T-helper 1 cell (primary cell): ENCODE measurements at places on chromosomes 11 and 22.

- DNase-seq = no peak
Measured at GRCh38 chr22:35914665-35915476, 113.8 kb downstream of the RBFOX2 start.

GRCh38 chr11:126939552-126939951, 61.0 kb downstream of the KIRREL3 start:
- DNase-seq = no peak

GRCh38 chr11:104763930-104764709, 134.1 kb downstream of the CASP12 start:
- no peak for DNase-seq

- DNase-seq = peak; percentile 69
Measured at GRCh38 chr11:124673333-124674167, at the start of the genes SIAE and SPA17. Gene SIAE, minus strand, starts transcription at chr11:124673739. Its CDS starts 31 bp downstream, at chr11:124673708. Gene SPA17, plus strand, starts transcription at chr11:124673904. Its CDS starts 1,361 bp downstream, at chr11:124675265.

DNA sequence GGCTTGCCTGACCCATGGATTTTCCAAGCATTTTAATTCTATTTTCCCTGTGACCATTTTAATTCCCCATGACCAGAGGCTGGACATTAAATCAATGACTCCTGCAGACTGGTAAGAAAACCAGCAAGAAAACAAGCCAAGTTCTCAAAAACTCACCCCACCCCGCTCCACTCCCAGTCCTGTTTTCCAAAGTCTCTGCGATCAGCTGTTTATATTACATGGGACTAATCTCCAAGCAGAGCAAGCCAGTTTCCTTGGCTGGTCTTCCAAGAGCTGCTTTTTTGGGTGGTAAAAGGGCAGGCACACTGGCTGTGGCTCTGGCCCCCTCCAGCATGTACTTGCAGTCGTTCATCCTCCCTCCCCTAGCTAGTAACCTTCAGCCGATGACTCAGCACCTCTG, 97.9 kb downstream of the RRAS2 start:
- no peak for DNase-seq

DNA sequence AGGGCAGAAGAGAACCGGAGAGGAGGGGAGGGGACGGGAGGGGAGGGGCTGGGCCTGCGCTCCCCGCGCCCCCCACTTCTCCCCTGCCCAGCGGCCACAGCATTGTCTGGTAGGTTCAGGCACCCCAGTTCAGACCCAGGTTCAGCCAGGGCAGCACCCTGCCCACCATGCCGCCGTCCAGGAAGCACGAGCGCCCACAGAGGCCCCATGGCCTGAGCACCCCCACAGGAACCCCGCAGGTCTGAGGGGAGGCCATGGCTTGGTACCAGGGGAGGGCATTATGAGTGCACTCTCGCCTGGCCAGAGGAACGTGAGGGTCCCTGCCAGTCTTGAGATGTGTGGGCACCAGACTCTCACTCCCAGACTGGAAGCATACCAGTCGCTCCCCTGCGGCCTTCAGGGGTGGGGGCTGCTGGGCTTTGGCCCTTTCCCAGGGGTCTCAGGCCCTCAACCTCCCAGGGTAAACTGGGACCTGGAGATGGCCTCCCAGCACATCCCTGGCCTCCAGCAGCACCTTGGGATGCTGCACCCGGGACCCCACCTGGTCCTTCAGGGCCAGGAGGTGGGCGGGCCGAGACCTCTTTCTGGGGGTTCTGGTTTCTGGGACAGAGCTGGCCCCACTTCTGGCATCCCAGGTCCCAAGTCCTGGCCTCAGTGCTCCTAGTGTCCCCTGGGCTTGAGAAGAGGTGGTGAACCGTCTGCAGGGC, 597 bp upstream of the PLXNB2 start:
- DNase-seq = no peak

- no peak for DNase-seq
Measured at GRCh38 chr11:126359431-126360048, 4.1 kb downstream of the ST3GAL4 start.

DNA sequence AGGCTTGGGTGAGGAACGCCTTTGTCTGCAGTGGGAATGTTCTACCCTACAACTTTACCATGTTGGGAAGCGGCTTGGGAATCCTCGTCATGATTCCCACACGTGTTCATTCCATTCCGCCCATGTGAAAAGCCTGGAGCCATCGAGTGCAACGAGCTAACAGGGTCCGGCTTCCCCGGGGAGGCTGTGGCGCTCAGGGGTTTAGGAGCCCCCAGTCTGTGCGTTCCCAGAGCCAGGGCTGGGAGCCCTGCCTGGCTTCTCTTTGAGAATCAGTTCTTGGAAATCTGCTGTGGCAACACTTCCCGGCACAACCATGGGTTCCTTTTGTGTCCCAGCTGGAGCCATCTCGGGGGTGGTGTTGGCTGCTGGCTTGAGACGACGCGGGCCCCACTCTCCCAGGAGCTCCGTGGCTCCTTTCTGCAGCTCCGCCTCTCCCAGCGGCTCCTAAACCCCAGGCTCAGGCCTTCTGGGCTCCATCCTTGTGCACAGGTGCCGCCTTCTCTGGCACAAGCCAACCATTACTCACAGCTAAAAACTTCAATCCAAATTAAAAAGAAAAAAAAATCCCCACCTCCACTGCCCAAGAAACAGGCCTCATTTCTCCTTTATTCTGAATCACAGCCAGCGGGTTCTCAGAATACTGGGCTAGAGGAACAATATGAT, 18.7 kb upstream of the PPFIA1 start:
- no peak for DNase-seq

GRCh38 chr11:70068950-70069349, 9.2 kb upstream of the ANO1 start:
- no peak for DNase-seq

- no peak for DNase-seq
Measured at GRCh38 chr11:95521133-95521542, 268.4 kb downstream of the FAM76B start.

- DNase-seq = no peak
Measured at GRCh38 chr11:44977493-44977984, 26.9 kb upstream of the TP53I11 start.

GRCh38 chr11:2651826-2652271, 47.9 kb downstream of the KCNQ1OT1 start:
- no peak for DNase-seq

DNA sequence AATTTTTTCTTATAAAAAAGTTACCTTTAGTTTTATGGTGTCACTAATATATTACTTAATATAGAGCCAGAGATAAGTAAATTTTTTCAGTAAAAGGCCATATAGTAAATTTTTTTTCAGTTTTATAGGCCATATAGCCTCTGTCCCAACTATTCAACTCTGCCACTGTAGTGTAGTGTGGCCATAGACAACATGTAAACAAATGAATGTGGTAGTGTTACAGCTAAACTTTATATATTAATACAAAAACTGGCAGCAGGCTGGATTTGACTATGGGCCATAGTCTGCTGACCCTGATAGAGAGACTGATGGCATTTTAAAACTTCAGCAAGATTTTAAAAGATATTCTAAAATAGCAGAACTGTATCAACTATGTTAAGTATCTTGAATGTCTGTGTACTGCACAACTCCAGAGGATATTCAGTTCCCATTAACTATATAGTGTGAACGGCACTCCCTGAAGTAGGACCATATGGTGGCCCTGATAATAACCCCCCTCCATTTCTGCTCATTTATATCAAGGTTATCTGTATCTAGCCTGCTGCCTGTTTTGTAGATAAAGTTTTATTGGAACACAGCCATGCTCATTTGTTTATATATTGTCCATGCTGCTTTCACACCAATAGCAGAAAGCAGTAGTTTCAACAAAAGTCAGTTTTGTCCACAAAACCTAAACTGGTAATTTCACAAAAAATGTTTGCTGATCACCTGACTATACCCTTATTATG, 71.6 kb downstream of the PRMT3 start:
- DNase-seq = no peak

DNA sequence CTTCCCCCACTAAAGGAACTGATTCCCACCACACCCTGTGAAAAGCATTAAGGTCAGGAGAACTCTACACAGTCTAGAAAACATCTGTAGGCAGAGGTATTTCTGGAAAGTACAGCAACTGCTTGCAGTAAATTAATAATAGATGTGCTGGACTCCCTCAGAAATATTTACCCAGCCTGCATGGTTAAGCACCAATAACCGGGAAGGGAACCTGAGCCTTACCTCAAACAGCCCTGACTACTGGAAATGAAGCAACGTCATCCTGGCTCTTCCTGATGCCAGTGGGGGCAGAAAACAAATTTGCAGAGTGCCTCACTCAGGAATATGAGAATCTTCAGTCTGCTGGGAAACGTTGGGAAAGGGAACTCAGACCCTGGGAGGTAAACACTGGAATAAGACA, 318.1 kb downstream of the TENM4 start:
- no peak for DNase-seq

DNA sequence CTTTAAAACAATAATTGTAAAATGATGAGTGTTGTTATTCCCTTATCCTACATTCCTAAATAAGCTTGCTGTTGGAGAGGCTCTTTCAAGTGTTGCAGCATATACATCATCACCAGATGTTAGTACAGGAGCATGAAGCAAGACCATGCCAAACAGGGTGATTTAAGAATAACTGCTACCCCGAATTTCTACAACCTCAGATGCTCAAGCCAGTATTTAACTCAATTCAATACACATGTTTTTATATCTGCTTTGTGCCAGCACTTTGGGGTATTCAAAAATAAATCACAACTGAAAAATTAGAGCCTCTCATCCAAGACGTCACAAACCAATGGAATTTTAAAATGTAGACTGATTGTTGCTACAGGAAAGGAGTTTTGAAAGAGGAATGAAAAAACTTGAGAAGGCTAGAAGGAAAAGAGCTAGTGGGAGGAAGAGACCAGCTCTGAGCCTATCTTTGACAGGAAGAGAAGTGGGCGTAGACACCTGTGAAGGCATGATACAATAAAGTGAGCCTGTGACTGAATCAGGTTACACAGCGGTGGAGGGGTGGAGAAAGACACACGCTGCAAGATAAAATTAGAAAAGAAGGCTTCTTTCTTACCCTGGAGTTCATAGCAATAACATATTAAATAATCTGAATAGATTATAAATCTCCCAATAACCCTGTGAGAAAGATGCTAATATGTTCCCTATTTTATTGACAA, 95.8 kb downstream of the DLG2 start:
- no peak for DNase-seq

- no peak for DNase-seq
Measured at GRCh38 chr11:125173556-125173955, 9.0 kb downstream of the PKNOX2 start.

- DNase-seq = no peak
Measured at GRCh38 chr22:22588485-22589164, 29.6 kb upstream of the PRAME start.

- DNase-seq = no peak
Measured at GRCh38 chr11:47861728-47862127, 13.6 kb upstream of the NUP160 start.

- DNase-seq = no peak
Measured at GRCh38 chr11:117805045-117805444, 8.0 kb upstream of the DSCAML1 start.

DNA sequence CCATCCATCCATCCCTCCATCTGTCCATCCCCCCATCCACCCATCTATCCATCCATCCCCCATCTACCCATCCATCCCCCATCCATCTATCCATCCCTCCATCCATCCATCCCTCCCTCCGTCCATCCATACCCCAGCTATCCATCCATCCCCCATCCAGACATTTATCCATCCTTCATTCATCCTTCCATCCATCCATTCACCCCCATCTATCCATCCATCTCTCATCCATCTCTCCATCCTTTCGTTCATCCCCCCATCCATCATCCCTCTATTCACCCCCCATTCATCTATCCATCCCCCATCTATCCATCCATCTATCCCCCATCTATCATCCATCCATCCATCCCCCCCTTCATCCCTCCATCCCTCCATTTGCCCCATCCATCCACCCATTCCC, 97.5 kb downstream of the MPPED1 start:
- no peak for DNase-seq

DNA sequence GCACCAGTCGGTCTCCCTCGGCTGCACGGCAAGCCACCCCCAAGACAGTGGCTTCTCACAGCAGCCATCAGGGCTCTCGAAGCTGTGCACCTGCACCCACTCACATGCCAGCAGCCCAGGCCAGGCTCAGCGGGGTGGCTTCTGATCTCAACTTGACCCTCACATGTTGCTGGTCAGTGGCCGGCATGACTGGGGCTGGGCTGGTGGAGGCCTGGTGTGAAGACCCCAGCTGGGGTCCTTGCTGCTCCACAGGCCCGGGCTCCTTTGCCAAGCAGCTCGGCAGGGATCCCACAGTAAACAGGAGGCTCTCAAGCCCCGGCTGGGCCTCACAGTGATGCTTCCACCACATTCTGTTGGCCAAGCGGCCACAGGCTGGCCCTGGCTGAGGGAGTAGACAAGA, 128.2 kb downstream of the BRD1 start:
- DNase-seq = no peak

- no peak for DNase-seq
Measured at GRCh38 chr11:61071913-61072312, 30.4 kb upstream of the CD5 start.

DNA sequence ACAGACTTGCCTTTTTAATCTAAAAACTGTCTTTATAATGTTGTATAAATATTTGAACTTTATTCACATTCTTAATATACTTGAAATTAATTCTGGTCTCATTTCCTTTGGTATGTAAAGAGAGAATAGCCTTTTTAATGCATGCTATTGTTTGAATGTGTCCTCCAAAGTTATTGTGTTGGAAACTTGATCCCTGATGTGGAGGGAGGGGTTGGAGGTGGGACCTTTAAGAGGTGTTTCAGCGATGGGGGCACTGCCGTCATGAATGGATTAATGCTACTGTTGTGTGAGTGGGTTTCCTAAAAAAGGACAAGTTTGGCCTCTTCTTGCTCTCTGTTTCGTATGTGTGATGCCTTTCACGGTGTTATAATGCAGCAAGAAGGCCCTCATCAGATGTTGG, 131.7 kb downstream of the DDX10 start:
- DNase-seq = no peak

GRCh38 chr11:132171031-132171430, 800.6 kb downstream of the NTM start:
- no peak for DNase-seq

- DNase-seq = no peak
Measured at GRCh38 chr11:36499315-36499714, 10.8 kb downstream of the TRAF6 start.

- DNase-seq = no peak
Measured at GRCh38 chr11:47259232-47259977, 1.6 kb downstream of the NR1H3 start.

GRCh38 chr11:46039990-46040389, 81.3 kb downstream of the PHF21A start:
- DNase-seq = no peak
